Testis (tissue), 5 donors: ENCODE measurements at places on chromosomes 6 and 20. TPM values are rescaled to one million over a fixed set of nuclear protein-coding genes. Genes with fewer than 3 reads are reported as not detected.

KIZ gene
- total RNA-seq, result 73.3 TPM

CEP250 gene
- 41.2 TPM for total RNA-seq

SLC17A3 gene
- not detected for total RNA-seq

DNA sequence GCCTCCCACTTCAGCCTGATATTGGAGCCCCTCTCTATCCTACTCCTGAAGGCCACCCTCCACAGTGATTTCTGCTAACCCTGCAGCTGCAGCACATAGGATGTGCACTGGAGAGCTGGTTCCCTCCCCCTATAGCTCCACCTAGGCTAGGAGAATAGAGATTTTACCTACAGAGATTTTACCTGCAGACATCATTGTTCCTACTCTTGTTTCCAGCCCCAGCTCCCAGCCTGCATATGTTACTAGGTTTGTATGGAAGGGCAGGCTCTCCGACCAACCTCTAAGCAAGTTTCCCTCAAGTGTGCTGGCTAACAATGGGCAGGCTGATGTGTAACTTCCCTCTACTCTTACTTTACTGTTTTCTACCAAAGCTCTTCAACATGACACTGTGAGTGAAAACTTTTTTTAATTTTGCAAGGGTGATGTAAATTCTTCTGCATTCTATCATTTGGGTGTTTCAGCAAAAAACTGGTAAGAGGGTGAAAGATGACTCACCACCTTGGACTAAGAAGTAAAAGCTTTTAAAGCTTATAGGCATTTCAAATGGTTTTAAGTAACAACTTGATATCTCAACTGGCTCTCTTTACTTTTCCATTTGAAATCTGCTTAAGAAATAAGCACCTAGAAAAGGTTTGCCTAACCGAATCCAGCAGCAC is 106.8 kb downstream of the CDK19 start:
- H3K36me3 ChIP-seq, result no peaks in the 10 kb centered on the region
- H3K27ac ChIP-seq, result no peak overlapping the region
- DNase-seq, result no peak
- H3K4me1 ChIP-seq, result no peaks in the 10 kb centered on the region

- no peak for DNase-seq
- H3K4me3 ChIP-seq, result no peak overlapping the region
- H3K27me3 ChIP-seq, result no peaks in the 10 kb centered on the region
- H3K27ac ChIP-seq, result peak overlapping the region; percentile 44
These were observed 133.9 kb downstream of the ZDHHC14 start for GRCh38 chr6:157514659-157515496.

ZNF322 gene
- total RNA-seq, result 36.5 TPM
